Activated CD4-positive, alpha-beta T cell treated with anti-CD3 and anti-CD28 coated beads for 48 hours (primary cell): ENCODE measurements at places on chromosomes 11 and 22.

DNA sequence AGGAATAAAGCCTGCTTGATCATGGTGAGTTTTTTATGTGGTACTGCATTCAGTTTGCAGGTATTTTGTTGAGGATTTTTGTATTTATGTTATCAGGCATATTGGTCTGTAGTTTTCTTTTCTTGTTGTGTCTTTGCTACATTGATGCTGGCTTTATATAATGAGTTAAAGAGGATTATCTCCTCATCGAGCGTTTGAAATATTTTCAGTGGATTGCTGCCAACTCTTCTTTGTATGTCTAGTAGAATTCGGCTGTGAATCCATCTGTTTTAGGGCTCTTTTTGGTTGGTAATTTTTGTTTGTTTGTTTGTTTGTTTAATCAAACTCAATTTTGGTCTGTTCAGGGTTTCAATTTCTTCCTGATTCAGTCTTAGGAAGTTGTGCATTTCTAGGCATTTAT, 758.4 kb downstream of the KCNA4 start:
- DNase-seq = no peak

GRCh38 chr22:43109511-43109910, 1.0 kb upstream of the BIK start:
- no peak for DNase-seq

DNA sequence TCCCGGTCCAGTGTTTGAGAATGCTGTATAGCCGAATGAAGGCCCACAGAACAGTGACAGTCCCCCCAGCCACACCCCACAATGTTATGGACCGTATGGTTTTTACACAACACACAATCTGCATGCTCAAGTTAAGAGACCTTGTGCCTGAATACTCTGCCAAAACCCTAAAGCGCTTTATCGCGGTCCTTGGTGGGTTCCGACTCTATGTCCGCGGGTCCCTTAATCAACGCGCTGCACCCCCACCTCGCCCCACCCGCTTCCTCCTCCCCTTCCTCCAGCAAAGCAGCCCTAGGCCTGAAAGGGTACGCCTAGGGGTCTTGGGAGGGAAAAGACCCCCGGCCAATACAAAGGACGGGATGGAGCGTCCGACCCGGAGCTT, 442 bp downstream of the COPB1 start:
- DNase-seq = peak; percentile 51

GRCh38 chr11:13638422-13638821, 30.0 kb upstream of the FAR1 start:
- DNase-seq = no peak

DNA sequence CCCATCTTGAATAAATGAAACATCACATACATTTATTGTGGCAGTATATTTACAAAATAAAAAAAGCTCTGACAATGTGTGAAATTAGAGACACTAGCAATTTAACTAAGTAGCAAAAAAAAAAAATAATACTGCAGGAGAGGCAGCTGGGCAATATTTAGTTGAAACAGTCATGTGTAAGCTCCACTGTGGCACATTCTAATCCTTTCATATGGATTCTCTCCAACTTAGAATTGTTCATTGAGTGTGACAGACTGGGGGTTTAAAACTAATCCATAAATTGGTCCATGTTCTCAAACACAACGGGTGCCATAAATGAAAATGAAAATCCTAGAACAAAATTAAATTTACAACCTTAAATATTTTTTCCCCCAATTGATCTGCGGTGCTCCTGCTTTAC, 302.1 kb downstream of the CADM1 start:
- DNase-seq = no peak

- no peak for DNase-seq
Measured at GRCh38 chr11:10777806-10778205, 26.8 kb downstream of the CTR9 start.
